HS-27A (cell line): ENCODE measurements at places on chromosomes 1 and 21.

DNA sequence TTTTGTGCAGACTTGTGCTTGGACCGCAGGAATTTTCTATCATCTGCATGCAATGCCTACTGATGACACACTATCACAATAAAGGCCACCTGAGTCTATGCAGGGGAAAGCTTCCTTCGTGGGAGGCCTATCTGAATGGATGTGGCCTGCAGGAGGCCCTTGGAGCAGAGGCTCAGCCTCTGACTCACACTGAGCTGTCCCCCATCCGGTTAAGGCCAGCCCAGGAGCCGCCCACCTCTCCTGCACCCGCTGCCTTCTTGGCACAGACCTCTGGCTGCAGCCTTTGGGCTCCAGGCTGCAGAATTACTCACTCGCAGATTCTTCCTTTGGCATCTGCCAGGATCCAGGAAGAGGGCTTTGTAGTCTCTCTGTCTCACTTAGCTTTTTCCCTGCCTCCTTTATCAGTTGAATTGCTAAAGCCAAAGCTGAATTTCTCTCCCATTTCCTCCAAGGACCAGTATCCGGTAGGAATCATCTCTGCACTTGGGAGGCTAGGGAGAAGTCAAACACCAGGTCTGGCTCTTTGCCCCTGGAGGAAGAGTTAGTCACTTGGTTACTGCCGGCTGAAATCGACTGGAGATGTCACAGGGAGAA, 65.1 kb upstream of the JUN start:
- DNase-seq: peak; percentile 97

DNA sequence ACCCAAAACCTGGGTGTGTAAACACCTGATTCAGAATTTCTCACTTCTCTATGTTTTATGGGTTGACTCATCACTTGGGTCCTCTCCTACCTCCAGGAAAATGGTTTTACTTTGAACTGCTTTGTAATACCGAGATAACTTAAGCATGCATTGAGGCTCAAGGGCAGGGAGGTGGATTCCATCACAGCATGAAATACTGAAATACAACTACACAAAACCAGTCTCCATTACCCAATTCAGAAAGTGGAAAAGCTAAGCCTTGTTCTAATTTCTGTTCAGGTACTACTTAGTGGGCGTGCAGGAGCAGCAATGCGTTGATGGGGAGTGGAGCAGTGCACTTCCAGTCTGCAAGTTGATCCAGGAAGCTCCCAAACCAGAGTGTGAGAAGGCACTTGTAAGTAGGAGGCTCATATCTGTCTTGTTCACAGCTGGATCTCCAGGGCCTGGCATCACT, 6.1 kb upstream of the C4BPA start:
- DNase-seq: no peak

DNA sequence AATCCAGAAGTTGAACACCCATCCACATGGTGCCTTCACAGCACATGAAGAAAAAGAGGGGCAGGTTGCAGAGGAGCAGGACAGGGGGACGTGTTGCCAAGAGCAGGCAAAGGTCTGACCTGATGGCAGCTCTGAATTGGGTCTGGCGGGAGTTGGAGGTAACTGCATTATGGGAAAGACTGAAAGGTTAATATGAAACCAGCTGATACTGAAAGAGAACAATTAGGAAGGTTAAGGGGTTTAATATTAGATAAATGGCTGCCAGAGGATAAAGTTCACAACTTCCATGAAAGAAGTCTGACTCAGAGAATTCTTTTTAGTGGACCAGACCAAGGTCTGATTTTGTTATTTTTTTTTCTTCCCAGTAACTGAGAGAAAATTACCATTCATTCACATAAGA, 76.1 kb downstream of the CD58 start:
- DNase-seq: no peak

DNA sequence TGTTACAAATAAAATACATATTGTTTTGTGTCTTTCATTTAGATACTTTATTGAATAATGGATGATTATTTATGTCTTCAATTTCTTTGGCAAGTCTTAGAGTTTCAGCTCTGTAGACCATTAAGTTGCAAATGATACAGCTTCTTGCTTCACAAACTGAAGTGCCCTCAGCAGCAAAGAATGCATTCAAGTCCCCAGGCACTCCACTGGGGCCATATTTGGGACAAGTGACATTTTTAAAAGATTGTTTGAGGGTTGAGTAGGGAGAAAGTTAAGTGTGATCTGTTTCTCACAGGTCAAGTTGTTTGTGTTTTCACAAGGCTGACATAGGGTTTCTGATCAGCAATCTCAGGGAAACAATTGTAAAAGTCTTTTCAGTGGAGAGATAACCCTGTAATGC, 400.7 kb downstream of the PLA2G4A start:
- no peak for DNase-seq

- DNase-seq: no peak
Observed at GRCh38 chr1:27367160-27367650, 444 bp upstream of the MAP3K6 start.

DNA sequence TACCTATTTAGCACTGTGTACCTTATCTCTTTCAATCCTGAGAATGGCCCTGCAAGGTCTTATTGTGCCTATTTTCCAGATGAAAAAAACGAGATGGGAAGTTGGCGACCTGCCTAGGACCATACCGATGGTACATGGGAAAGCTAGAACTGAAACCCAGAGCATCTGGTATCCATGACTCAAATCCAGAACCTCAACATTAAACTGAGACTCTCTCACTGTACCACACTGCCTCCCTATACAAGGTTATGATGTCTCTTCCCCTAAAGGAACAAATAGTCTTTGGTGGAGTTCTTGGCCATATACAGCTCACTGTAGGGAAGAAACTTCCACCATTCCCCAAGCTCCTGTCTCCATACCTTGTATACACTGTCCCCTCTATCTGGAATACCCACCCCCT, 110.7 kb downstream of the TNR start:
- no peak for DNase-seq
